ENCODE measurements at places on chromosomes 11 and 22.

DNA sequence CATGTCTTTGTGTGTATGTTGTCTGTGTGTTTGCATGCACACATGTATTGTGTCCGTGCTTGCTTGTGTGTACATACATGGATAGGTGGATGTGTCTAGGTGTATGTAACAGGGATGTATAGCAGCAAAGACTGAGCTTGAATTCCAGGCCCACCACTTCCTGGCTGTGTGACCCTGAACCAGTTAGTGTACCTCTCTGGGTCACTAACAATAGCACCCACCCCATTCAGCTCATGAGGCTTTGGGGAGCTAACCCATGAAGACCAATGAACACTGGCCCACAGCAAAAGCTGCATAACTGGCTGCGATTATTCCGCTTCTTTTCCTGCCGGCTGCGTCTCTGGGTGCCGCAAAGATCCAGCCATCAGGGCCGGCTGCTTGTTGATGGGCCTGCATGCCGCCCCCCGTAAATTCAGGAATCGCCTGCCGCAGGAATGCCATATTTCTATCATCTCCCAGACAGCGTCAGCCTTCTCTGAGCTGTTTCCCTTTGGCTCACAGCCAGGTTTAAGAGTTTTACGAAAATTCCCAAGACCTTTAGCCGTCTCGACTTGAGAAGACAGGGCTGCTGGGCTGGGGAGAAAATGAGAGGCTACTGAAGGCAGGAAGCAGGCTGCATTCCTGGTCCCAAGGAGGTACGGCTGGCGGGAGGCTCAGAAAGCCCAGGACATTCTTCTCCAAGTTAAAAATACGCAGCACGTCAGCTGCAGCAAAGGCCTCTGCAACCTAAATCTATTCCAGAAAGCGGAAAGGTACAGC, 224.6 kb downstream of the MN1 start:
- no peak for DNase-seq

DNA sequence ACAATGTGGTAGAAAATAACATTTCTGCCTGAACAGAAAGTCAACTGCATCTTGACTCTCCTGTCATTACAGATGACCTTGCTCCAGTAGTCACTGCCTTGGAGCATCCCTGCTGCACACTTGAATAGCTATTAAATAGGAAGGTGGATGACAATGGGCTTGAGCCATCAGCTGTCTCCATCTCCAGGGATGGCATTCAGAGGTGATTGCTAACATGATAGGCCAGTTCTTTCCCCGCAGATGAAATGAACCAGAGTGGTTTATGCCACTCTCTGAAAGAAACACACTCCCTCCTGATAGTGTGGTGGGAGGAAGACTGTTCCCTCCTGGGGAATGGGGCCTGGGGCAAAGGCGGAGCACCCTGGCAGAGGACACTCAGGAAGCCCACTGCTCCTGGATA, 57.1 kb upstream of the OLFML1 start:
- no peak for DNase-seq

DNA sequence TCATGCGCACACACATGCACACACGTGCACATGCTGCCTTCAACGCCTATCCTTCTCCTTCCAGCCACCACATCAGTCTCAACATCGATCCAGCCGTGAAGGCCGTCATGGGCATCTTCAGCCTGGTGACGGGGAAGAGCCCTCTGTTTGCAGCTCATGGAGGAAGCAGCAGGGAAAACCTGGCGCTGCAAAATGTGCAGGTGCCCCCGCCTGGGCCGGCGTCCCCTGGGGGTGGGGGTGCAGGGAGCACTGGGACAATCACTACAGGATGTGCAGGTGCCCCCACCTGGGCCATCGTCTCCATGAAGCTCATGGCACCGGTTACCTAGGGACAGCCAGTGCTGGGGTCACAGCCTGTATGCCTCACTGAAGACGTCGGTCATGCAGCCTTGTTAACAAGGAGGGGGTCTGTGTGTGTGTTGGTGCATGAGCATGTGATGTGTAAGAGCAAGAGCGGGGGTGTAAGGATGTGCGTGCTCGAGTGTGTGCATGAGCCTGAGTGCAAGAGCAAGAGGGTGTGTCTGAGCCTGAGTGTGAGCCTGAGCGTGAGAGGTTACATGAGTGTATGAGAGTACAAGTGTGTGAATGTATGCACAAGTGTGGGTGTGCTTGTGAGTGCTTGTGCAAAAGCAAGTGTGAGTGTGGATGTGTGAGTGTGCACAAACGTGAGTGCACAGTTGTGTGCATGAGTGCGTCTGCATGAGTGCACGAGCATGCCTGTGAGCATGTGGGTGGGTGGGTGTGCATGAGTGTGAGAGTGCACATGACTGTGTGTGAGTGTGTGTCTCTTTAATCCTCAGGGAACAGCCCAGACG, 31.5 kb downstream of the NADSYN1 start:
- DNase-seq: no peak

GRCh38 chr22:42996646-42997365, 18.1 kb downstream of the PACSIN2 start:
- no peak for DNase-seq

DNA sequence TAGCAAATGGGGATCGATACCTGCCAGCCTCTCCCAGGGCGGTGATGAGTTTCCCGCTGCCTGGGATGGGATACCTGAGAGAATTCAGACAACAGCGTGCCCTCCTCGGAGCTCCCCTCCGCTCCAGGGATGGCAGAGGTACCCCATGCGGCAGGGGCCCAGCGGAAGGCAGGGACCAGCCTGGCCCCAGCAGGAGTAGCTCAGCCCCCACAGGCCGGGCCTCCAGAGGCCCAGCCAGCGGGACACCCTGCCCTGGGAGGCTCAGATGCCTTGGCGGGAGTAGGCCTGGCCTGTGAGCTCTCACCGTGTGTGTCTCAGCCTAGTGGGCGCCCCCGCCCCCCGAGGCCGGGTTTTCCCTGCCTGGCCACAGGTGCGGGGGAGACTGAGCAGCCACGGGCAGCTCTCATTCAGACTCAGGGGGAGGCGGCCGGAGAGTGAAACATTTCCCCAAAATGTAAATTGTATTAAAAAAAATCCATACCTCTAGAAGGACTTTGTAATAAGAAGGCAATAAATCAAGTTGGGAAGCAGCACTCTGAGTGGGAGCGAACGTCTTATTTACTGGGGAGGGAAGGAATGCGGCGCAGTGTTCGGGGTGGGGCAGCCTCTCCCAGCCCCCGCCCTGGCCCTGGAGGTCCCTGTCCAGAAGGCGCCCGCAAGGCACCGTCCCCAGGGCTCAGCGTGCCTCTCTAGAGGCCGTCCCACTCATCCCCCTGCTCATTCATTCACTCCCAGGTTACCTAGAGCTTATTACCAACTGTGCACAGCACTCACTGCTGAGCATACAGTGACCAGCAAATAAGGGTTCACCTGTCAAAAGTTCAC, 888.0 kb downstream of the BRD1 start:
- DNase-seq: no peak

DNA sequence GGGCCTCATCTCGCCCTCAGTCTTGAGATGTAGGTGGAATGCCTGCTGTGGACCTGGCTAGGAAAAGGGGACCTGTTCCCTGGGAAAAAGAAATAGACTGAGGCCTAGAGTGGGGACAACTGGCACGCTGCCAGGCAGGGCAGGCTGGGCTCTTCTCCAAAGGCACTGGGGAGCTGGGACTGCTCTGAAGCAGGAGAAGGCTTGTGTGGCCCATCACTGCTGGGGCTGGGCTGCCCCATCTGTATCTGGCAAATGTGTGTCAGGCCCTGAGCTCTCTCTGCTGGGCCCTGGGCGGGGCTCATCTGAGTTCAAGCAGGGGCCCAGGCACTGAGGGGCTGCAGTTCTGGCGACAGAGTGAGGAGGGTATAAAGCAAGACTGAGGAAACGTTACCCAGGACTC, 32.9 kb downstream of the ARVCF start:
- no peak for DNase-seq

GRCh38 chr11:44509296-44509695, 56.2 kb upstream of the CD82 start:
- no peak for DNase-seq

GRCh38 chr22:42805998-42806830, 50.9 kb downstream of the ARFGAP3 start:
- no peak for DNase-seq

DNA sequence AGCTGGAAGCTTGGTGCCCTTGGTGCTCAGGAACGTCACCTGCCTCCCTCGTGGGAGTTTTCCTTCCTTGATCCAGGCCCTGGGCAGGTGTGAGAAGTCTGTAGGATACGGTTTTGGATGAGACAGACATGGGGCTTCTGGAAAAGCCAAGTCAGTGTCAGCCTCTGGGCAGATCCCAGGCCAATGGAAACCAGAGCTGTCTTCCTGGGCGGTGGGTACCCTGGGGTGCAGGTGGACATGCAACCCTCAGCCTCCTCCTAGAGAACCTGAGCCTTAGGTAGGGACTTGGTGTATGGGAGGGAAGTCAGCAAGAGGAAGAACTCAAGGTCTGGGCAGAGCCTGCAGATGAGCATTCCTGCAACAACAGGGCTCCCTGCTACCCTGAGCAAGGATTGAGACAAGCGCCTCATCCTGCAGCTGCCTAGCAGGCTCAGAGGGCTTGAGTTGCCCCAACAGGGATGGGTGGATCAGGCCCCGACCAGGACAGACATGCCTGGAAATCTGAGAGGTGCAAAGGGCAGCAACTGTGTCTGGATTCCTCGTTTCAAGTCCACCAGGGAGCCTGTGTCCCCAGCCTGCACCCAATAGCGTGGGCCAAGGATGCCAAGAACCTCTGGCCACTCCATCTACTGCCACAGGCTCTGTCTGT, 37.6 kb upstream of the SYT13 start:
- no peak for DNase-seq

- DNase-seq: no peak
Observed at GRCh38 chr22:31230155-31230870, 18.2 kb downstream of the LIMK2 start.

DNA sequence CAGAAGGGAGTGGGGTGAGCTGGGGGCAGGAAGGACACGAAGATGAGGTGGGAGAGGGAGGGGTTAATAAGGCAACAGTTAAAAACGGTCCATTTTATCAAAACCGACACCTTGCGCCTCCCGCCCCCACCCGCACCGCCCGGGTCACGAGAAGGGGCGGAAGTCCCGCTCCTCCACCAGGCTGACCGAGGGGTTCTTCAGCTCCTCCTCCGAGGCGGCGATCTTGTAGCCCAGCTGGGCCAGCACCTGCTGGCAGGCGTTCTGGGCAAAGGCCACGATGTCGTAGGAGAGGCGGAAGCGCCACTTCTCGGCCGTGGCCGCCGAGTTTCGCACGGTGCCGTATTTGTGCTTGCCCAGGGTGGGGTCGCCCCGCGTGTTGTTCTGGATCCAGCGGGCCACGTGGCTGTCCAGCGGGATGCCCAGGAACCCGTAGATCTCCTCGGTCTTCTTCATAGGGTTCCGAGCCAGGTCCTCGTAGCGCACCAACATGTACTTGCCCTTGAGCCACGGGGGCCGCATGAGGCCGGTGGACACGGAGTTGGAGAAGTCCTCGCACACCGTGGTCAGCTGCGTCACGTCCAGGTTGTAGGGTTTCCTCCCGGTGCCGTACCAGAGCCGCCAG, 15.8 kb downstream of the CHST1 start:
- DNase-seq: no peak

DNA sequence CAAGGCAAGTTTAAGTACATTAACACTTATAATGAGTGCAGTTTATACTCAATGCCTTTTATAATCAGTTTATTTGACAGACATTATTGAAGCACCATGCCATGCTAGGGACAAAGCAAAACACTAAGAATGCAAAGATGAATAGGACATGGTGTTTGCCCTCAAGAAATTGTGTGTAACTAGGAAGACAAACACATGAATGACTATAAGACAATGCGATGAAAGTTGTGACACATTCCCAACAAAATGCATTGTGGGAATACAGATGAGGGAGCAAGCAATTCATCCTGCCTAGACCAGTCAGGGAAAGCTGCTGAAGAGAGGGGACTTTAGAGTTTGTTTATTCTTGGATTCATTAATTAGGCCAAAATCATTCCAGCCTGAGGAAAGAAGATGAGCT, 133.8 kb upstream of the TRPC6 start:
- DNase-seq: no peak

GRCh38 chr11:36953976-36954375, 355.9 kb upstream of the RAG2 start:
- DNase-seq: no peak

- no peak for DNase-seq
Observed at GRCh38 chr22:46381731-46382130, 46.2 kb downstream of the TRMU start.

DNA sequence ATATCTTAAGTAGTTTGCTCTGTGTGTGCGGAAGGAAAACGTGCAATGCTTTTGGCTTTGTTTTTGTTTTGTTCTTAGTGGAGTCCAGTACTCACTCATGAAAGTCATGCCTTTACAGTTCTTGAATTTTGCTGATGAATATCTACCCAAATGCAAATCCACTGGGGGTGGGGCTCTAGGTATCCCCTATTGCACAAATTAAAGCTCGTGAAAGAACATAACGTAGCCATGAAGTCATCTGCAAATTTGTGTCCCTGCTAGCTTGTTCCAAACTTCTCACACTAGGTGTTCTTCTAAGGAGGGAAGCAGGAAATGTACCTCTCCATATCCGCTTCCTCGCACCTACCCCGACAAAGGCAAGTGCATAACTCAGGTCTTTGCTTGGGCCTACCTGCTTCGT, 118.9 kb downstream of the MICAL3 start:
- no peak for DNase-seq

DNA sequence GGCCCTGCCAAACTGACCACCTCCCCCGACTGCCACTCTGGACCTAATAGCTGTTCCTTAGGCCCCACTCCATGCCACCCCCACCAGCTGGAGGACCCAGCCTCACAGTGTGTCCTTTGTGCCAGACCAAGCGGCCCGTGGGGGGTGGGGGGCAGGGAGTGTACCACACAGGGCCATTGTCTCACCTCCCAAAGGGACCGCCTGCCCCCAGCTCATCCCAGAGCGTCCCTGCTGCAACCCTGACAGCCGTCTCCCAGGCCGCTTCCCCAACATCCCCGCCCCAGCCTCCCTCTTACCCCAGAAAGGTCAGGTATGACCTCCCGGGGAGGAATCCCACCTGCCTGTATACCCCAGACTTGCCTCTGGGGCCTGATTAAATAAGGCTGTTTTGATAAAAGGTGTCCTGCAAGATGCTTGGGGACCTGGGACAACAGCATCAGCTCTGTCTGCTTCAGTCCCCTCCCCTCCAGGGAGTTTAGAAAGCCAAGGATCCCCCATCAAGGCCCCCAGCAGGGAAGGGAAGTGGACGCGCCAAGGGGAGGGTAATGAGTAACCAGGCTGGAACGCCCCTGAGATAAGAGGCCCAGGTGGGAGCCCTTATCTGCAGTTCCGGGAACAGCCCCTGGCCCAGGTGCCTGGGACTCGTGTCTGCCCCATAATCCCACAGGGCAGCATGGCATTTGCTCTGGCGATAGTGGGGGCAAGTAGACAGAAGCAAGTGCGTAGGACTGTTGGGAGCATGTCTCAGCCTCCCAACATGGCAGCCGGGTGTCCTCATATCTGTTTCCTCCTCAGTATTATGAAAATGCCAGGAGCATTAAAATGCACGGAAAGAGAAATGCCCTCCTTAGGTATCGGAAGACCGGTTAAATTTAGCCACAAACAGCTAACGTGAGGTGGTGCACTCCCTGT, 9.0 kb downstream of the CDC42EP1 start:
- no peak for DNase-seq
